ENCODE measurements at places on chromosomes 6 and 20. TPM values are rescaled to one million over a fixed set of nuclear protein-coding genes. Genes with fewer than 3 reads are reported as not detected.

The TSHZ2 gene
- 0.86 TPM for polyA plus RNA-seq

DNA sequence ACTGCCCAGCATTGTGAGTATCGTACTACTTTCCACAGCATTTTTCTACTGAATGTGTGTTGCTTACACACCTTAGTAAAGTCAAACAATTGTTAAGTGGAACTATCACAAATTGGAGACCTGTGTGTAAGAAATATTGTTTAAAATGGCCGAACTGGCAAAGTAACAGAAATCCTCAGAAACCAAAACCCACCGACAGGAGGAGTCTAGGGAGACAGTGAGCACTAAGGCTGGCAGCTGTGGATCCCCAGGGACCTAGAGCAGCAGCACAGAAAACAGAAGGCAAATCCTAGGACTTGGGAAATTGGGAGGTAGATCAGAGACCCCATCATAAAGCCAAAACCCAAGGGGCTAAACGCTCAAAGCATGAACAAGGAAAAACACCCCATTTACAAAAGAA lies 69.9 kb downstream of the SESN1 start:
- DNase-seq = no peak

- peak; percentile 60 for DNase-seq
Observed at GRCh38 chr6:130020073-130020906, 1.9 kb downstream of the L3MBTL3 start.

GRCh38 chr20:14127514-14128223 lies 132.4 kb downstream of the MACROD2 start:
- DNase-seq = no peak

DNA sequence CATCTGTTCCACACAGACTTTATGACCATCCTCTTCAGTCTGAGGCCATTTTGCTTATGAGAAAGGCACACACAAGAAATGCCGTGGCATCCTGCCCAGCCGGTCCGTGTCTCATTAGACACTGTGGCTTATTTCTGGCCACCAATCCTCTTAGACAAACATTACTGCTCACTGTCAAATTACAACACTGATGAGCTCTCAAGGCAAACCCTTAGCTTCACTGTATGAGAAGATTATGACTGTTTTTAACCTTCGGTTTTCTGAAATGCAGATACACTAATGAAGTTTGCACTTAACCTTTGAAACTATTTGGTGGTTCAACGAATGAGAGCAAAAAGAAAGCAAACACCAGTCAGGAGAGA lies 50.5 kb upstream of the DST start:
- no peak for DNase-seq

All from kidney (tissue), 22 donors.